NT2/D1 (cell line): ENCODE measurements at places on chromosomes 1 and 21.

DNA sequence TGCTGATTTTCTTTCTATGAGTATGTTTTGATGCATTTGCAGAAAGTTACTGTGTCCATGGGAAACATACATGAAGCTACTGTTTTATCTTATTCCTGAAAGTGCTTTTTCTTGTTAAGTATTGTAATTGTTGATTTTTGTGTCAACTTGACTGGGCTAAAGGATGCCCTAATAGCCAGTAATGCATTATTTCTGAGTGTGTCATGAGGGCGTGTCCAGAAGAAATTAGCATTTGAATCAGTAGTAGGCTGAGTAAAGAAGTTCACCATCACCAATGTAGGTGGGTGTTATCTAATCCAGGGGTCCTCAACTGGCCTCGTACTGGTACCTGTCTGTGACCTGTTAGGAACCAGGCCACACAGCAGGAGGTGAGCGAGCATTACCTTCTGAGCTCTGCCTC is 760.2 kb downstream of the PLA2G4A start:
- DNase-seq, result no peak

- DNase-seq, result no peak
These were observed 50.6 kb upstream of the CNTN2 start for GRCh38 chr1:204992201-204992997.

DNA sequence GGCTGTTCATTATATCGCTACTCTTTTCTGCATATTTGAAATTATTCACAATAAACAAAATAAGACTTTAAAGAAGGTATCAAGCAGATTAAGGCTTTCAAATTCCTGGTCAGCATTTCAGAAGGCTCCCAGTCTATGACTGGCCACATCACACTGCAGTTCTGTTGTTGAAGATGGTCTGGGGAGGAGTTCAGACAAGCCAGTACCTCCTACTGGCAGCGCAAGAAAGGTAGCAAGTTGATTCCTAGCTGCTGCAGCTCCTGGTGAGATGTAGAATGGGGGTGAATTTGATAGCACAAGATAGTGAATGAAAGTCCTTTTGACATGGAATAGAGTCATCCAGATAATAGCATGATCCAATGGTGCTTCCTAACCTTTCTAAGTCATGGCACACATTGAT is 88.2 kb upstream of the BEND5 start:
- no peak for DNase-seq

- no peak for DNase-seq
These were observed 51.9 kb upstream of the CD34 start for GRCh38 chr1:207962716-207963426.

GRCh38 chr1:3068564-3069431 is at the start of gene PRDM16:
Gene PRDM16 (plus strand): TSS chr1:3069203. CDS start chr1:3069260, 57 bp downstream.
- DNase-seq, result no peak

GRCh38 chr1:118201524-118201923 is 16.5 kb upstream of the SPAG17 start:
- no peak for DNase-seq

DNA sequence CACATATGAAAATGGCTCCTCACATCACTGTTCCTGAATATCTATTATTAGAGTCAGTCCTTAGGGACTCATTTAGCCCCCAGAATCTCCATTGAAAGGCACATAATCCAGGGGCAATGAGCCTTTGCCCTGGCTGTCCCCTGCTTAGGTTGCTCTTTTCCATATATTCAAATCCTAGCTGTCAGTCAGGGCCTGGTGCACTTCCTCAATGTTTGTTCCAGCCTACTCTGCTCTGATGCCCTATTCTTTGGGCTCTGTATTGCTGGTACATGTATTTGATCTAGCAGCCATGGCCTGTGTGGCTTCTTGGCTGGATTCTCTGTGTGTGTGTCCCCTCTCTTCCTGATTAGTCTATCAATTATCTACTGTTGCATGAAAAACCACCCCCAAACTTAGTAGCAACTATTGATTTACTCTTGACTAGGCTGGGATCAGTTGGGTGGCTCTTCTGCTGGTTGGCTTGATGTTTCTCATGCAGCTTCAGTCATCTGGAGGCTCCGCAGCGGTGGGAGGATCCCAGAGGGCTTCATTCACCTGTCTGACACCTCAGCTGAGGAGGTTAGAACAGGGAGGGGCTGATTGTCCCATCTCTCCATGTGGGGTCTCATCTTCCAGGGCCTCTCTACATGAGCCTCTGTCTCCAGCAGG is 107.5 kb downstream of the DTL start:
- no peak for DNase-seq

- no peak for DNase-seq
These were observed 20.0 kb upstream of the LYPLAL1 start for GRCh38 chr1:219153723-219154122.

DNA sequence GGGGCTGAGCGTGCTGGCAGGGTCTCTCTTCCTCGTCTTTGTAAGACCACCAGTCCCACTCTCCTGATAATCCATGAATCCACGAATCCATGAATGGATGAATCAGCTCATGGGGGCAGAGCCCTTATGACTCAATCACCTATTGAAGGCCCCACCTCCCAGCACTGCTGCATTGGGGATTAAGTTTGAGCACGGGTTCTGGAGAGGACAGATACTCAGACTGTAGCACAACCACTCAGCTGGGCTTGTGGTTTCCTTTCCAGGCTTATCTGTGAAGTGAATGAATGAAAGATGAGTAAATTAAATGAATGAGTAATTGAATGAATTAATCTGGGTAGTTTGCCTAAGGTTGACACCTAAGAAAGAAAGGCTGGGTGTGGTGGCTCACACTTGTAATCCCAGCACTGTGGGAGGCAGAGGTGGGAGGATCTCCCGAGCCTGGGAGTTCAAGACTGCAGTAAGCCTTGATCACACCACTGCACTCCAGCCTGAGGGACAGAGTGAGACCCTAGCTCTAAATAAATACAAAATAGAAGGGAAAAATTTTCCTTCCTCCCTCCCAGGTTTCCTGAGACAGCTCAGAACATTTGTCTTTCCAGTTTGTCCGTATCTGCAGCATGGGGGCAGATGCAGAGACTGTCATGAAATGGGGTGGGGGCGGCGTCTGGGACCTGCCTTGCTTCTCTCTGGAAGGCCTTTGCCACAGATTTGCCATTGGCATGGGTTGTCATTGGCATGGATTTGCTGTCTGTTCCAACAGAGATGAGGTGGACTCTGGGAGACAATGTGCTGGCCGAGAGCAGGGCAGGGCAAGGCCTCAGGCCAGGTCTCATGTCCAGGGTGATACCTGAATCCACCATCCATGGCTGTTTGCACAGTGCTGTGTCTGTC is 187.7 kb upstream of the C1orf174 start:
- DNase-seq, result no peak

GRCh38 chr1:51756290-51756689 is 122.2 kb downstream of the NRDC start:
- no peak for DNase-seq

DNA sequence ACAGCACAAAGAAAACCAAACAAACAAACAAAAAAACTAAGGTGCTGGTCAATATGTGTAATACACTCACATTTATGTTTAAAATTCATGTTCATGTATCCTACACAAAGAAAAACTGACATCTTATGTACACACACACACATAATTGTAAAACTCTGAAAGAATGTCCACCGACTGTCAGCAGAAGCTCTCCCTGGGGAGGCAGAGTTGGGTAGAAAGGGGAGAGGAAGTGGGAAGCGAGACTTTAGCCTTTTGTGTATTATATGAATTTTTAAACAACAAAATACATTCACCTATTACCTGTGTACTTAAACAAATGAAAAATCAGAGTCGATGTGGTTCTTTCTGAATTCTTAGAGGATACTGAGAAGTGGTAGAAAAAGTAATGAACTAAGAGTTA is 88.3 kb downstream of the ABCA4 start:
- DNase-seq, result no peak

GRCh38 chr1:17233675-17234320 is 15.1 kb upstream of the PADI3 start:
- no peak for DNase-seq

GRCh38 chr21:28916150-28916893 is 76.4 kb downstream of the LTN1 start:
- DNase-seq, result no peak

GRCh38 chr1:41006942-41007865 is 14.3 kb downstream of the SLFNL1 start:
- no peak for DNase-seq

GRCh38 chr1:8516793-8517556 is 199.1 kb downstream of the SLC45A1 start:
- DNase-seq, result no peak

DNA sequence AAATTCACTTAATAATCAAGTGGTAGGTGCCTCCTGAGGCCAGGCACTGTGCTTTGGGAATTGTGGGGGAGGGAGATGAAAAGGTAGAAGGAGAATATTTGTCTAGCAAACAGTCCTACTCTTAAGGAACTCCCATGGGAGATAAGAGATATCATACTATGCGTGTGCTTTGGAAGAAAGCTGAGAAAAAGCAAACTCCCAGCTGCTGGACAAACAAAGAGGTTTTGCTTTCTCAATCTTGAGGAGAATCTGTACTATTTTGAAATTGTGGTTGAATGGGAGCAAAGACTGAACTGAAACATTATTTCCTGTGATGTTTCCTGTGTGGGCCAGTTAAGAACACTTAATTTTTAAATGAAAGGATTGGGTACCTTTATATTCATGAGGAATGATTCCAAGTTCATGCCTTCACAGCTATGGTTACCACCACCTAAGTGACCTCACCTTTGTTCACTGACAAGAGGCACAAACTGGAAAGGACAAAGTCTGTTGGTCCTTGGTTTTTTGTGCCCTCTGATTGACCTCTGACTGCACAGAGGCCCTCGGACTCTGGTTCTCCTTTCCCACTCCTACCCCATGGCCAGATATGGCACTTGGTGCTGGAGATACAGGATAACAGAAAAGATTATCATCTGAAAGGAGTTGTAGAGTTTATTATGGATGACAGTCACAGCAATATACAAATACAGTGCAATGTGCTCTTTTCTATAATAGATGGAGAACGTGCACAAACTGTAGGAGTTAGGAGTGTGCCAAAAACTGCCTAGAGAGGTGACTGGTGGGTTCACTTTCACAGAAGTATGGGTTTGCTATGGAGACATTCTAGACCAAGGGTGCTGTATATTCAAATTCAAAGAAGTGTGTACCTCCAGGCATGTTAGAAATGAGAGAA is 1.6 kb downstream of the CD53 start:
- DNase-seq, result no peak

DNA sequence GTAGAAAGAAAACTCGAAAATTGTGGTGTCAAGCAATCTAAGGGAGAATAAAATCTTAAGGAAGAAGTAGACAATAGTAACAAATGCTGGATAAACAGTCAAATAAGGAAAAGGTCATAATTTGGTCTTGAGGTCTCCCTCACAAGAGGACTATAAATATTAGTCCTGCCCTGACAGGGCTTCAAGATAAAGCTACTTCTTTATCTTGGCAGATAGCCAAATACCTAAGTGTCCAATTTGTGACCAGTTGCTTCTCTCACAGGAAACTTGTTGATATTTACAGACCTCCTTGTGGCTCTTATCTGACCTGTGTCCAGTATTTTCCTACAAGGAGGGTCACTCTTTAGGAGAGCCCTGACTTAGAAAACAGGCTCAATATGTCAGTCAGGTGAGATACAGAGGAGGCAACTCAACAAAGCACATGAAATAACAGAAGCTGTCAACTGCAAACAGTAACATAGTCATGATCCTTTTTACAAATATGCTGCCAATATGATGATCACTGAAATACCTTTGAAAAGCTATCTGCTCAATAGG is 88.8 kb downstream of the TNNI3K start:
- no peak for DNase-seq

- DNase-seq, result no peak
These were observed 36.7 kb downstream of the DISC1 start for GRCh38 chr1:231663211-231663792.

DNA sequence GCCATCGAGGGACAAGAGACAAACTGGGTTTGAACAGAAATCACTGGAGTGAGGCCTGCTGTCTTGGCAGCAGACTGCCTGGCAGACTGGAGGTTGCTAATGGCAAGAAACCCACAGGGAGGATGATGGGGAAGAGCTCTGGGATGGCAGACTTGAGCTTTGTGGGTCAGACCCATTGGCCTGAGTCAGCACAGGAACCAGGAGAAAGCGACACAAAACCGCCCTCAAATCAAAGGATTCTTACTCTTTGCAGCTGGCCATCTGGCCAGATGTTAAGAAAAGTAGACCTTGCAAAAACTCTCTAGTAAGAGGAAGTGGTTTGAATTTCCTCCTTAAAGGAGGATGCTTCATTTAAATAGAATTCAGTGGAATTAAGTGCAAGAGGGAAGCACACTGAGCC is 195.2 kb upstream of the JUN start:
- DNase-seq, result no peak
